Osteocyte (in vitro differentiated cells): ENCODE measurements at places on chromosomes 1 and 21. TPM values are rescaled to one million over a fixed set of nuclear protein-coding genes. Genes with fewer than 3 reads are reported as not detected.

The KRTAP12-2 gene
- not detected in 2 replicates for total RNA-seq

The GJA8 gene
- total RNA-seq, result not detected in 2 replicates

The ZYG11A gene
- 0.21 and 0.30 TPM in 2 replicates for total RNA-seq

The GCLM gene
- total RNA-seq, result 17.5 and 17.7 TPM in 2 replicates

The SV2A gene
- 16.7 and 16.9 TPM in 2 replicates for total RNA-seq

The BLACAT1 gene
- not detected in 2 replicates for total RNA-seq

The IL19 gene
- not detected in 2 replicates for total RNA-seq

The ETV3 gene
- total RNA-seq, result 27.7 and 28.5 TPM in 2 replicates

The BARHL2 gene
- not detected in 2 replicates for total RNA-seq

DNA sequence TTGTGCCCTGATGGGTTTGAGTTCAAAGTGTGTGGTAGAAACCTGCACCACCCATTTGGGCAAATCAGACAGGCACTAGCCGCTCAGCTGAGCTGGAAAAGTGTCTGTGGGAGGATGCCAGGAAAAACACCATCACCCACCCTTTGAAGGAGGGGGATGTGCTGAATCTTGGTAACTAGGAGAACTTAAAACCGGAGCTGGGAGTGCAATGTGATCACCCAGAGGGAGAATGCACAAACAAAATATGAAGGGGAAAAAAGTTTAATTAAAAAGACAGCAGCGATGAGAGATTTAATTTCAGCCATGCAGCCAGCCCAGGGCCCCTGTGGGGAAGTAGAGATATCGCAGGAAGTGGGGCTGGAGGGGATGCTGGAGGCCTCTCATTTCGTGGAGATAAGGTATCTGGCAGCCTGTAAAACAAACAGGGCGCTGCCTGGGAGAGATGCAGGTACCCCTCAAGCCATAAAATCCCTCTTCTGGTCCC, 86.8 kb upstream of the BCAR3 start:
- no peak for DNase-seq
- H3K4me1 ChIP-seq, result peaks cover 26% of the 10 kb centered on the region
- no peaks in the 10 kb centered on the region for H3K27me3 ChIP-seq
- no peak overlapping the region for H3K4me3 ChIP-seq
- no peak overlapping the region for H3K27ac ChIP-seq

DNA sequence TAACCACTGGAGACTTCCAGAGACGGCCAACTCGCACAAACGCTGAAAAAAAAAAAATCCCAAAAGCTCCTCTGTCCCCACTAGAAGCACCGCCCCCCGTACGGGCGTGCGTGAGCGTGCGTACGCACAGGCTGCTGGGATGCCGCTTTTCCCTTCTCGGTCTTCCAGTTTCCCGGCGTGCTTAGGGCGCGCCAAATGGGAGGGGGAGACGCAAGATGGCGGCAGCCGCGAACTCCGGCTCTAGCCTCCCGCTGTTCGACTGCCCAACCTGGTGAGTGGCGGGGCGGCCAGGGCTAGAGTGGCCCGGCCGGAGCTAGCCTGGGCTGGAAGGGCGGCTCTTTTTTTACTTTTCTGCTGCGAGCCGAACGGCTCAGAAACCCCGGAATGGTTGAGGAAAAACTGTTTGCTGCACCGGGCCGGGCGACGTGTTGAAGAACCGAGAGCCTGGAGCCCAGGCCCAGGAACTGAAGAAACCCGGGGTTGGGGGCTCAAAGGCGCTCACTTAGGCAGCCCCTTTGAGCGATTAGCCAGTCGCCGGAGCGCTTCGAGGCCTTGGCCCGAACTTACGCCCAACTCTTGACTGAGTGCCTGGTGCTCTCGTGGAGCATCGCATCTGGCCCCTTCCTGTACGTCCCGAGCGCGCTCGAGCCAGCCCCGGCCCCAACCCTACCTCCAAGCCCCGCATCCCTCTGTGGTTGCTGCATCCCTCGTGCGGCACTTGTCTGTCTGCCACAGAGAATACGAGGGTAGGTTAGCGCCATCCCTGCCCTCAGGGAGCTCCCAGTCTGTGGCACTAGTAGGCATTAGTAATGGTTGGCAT, at the start of gene PPP1R8:
Gene PPP1R8 (plus strand): TSS at position 162 of the 820 bp plus-strand sequence. CDS start 54 bp downstream, at position 216.
- DNase-seq, result peak; percentile 97
- peak within 1 kb of the TSS; percentile 93 for H3K4me3 ChIP-seq
- no peaks in the 10 kb centered on the region for H3K27me3 ChIP-seq
- peak within 1 kb of the TSS; percentile 98 for H3K27ac ChIP-seq
- H3K4me1 ChIP-seq, result peaks cover 24% of the 10 kb centered on the region

- DNase-seq, result peak; percentile 70
- H3K4me1 ChIP-seq, result no peaks in the 10 kb centered on the region
- no peaks in the 10 kb centered on the region for H3K36me3 ChIP-seq
- no peak overlapping the region for H3K4me3 ChIP-seq
- no peak overlapping the region for H3K27ac ChIP-seq
- H3K27me3 ChIP-seq, result peaks cover 6% of the 10 kb centered on the region
These were observed 181.0 kb downstream of the PTPRU start for GRCh38 chr1:29417147-29417858.

DNA sequence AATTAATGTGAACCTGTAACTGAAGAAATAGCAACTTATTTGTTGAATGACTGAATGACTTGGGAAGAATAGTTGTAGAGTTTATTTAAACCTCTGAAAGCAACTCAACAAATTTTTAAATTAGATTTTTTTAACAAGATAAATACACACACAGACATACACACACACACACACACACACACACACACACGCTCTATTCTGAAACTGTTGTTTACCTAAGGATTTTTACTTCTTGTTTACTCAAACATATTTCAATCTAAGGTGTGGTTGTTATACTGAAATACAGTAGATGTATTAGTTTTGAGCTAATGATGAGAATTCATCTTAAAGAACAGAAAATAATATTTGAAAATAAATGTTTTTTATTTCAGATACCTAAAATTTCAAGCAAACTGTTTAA, 11.5 kb downstream of the ACADM start:
- no peak overlapping the region for H3K4me3 ChIP-seq
- H3K27ac ChIP-seq, result no peak overlapping the region
- no peak for DNase-seq
- H3K36me3 ChIP-seq, result peaks cover 38% of the 10 kb centered on the region

- H3K4me1 ChIP-seq, result peaks cover 25% of the 10 kb centered on the region
- H3K27ac ChIP-seq, result no peak overlapping the region
- no peak overlapping the region for H3K4me3 ChIP-seq
- H3K27me3 ChIP-seq, result peaks cover 63% of the 10 kb centered on the region
These were observed 3.1 kb downstream of the CNIH3 start for GRCh38 chr1:224619209-224619608.

GRCh38 chr1:171899838-171900237, 58.5 kb downstream of the DNM3 start:
- no peak overlapping the region for H3K27ac ChIP-seq
- peaks cover 2% of the 10 kb centered on the region for H3K4me1 ChIP-seq
- H3K36me3 ChIP-seq, result no peaks in the 10 kb centered on the region
- peaks cover 14% of the 10 kb centered on the region for H3K27me3 ChIP-seq

- no peaks in the 10 kb centered on the region for H3K27me3 ChIP-seq
- H3K4me3 ChIP-seq, result no peak overlapping the region
- peaks cover 12% of the 10 kb centered on the region for H3K36me3 ChIP-seq
- no peak for DNase-seq
- peaks cover 59% of the 10 kb centered on the region for H3K4me1 ChIP-seq
- H3K27ac ChIP-seq, result peak overlapping the region; percentile 82
These were observed 68.1 kb downstream of the OLFML2B start for GRCh38 chr1:161955606-161956005.

DNA sequence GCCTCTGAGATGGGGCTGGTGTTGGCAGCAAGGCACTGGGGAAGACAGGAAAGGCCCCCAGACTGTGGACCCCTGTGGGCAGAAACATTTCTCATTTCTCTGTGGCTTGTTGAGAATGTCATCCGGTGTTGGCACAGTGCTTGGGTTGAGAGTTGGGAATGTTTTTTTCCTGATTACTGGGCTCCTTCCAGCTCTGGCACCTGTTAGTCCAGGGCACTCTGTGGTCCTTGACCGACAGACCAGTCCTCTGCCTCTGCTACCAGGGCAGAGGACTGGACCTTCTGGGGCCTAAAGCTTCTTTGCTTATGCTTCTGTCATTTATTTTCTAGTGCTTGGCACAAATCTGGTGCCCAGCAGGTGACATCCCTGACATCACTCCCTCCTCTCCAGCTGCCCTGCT, 4.8 kb upstream of the SPRR5 start:
- H3K27ac ChIP-seq, result no peak overlapping the region
- no peaks in the 10 kb centered on the region for H3K27me3 ChIP-seq
- H3K4me3 ChIP-seq, result no peak overlapping the region
- no peaks in the 10 kb centered on the region for H3K36me3 ChIP-seq
- DNase-seq, result no peak

DNA sequence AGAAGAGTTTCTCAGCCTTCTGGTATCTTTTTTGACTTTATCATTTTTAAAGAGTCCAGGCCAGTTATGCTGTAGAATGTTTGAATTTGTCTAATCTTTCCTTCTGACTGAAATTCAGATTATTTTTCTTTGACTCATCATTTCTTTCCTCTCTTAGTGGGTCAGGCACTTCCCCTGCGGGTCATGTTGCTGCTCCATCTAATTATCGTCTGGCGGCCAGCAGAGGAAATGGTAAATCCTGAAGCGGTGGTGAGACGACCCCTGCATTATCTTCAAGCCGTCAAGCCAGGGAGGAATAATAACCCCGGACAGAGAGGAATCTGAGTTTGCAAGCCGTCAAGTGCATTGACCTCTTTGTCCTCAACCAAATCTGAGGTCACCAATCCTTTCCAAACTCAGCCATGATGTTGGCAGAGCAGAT, 102.1 kb downstream of the ADSS2 start:
- H3K27ac ChIP-seq, result peak overlapping the region; percentile 86
- H3K27me3 ChIP-seq, result no peaks in the 10 kb centered on the region
- H3K4me3 ChIP-seq, result peak overlapping the region; percentile 24
- H3K4me1 ChIP-seq, result peaks cover 63% of the 10 kb centered on the region

GRCh38 chr1:183139281-183139942, 46.7 kb upstream of the LAMC2 start:
- H3K27me3 ChIP-seq, result no peaks in the 10 kb centered on the region
- H3K27ac ChIP-seq, result peak overlapping the region; percentile 74
- no peak for DNase-seq

GRCh38 chr1:1624443-1625403, 7.2 kb upstream of the MMP23B start:
- no peaks in the 10 kb centered on the region for H3K36me3 ChIP-seq
- DNase-seq, result no peak
- H3K4me1 ChIP-seq, result no peaks in the 10 kb centered on the region
- no peak overlapping the region for H3K27ac ChIP-seq
- no peaks in the 10 kb centered on the region for H3K27me3 ChIP-seq

GRCh38 chr1:165411396-165411795, 33.5 kb downstream of the RXRG start:
- H3K4me3 ChIP-seq, result no peak overlapping the region
- no peaks in the 10 kb centered on the region for H3K36me3 ChIP-seq
- no peak overlapping the region for H3K27ac ChIP-seq
- DNase-seq, result no peak
- peaks cover 16% of the 10 kb centered on the region for H3K27me3 ChIP-seq

DNA sequence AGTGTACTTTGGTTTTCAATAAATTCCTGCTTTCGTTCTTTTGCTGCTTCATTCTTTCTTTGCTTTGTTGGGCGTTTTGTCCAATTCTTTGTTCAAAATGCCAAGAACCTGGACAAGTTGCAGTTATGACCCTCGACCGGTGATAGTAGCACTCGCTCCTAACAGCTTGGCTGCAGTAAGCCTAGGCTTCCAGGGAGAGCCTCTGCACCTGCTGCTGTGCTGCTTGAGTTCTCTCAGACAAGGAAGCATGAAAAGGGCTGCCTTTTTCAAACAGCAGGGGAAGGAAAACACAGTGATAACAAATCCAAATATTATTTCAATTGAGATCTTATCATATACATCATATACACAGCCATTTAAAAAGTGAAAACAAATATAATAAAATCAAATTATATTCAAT, 12.8 kb upstream of the RIPK4 start:
- peaks cover 31% of the 10 kb centered on the region for H3K27me3 ChIP-seq
- H3K4me1 ChIP-seq, result peaks cover 27% of the 10 kb centered on the region
- DNase-seq, result no peak
- no peak overlapping the region for H3K4me3 ChIP-seq

DNA sequence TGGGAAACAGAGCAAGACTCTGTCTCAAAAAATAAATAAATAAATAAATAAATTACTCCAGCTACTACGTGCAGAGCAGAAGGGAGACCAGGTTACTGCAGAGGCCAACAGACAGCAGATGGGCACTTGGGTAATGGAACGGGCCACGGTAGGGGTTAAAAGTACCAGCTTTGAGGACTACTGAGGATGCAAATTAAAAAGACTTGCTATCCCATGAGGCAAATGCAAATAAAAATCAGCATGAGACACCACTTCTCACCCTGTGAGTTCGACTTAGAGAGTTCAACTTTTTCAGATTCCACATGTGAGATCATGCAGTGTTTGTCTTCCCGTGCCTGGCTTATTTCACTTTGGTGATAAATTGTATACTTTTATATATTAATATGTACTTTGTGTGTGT, 6.6 kb downstream of the SLC2A5 start:
- no peak for DNase-seq
- no peaks in the 10 kb centered on the region for H3K36me3 ChIP-seq
- H3K27me3 ChIP-seq, result no peaks in the 10 kb centered on the region
- no peak overlapping the region for H3K4me3 ChIP-seq

- peaks cover 27% of the 10 kb centered on the region for H3K27me3 ChIP-seq
- no peak overlapping the region for H3K4me3 ChIP-seq
- H3K4me1 ChIP-seq, result no peaks in the 10 kb centered on the region
- no peaks in the 10 kb centered on the region for H3K36me3 ChIP-seq
These were observed 30.9 kb downstream of the PRSS38 start for GRCh38 chr1:227846265-227846858.

DNA sequence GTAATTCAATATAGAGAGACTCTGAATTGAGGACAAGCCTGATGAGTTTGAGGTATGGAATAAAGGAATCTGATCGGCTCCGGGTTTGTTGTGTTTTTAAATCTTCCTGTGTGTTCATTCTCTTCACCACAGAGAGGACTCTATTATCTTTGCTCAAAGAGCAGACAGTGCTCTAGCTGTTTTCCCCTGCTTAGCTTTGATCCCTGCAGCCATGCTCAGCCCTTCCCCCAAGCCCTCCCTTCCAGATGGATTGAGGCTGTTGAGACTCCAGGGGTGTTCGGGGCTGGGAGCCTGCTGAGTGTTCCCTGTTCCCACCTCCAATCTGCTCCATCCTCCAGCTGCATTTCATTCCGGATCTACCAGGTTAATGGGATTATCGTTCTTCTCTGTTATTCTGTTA, 74.2 kb upstream of the CXADR start:
- H3K4me1 ChIP-seq, result no peaks in the 10 kb centered on the region
- no peak overlapping the region for H3K4me3 ChIP-seq
- no peak overlapping the region for H3K27ac ChIP-seq
- H3K36me3 ChIP-seq, result no peaks in the 10 kb centered on the region
- no peak for DNase-seq
- peaks cover 3% of the 10 kb centered on the region for H3K27me3 ChIP-seq

DNA sequence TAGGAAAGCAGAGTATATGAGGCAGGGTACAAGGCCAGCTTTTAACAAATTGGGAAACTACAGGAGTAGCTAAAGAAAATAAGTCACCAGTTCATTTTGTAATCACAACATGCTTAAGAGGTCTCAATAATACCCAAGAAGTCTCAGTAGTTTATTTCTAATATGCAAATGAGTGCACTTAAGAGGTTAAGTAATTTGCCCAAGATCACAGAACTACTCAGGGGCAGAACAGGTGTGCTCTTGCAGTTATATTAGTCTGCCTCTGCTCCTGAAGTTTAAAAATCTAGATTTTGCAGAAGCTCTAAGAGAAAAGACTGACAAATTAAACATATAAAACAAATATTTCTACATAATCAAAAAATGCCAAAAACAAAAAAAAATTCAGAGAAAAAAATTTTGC, 6.9 kb downstream of the EPS15 start:
- no peaks in the 10 kb centered on the region for H3K27me3 ChIP-seq
- no peak overlapping the region for H3K4me3 ChIP-seq
- H3K36me3 ChIP-seq, result peaks cover 1% of the 10 kb centered on the region
- H3K27ac ChIP-seq, result no peak overlapping the region
